NCI-H1105 (cell line): ENCODE measurements at places on chromosomes 12 and 14.
A peak's percentile ranks its signal among the peaks of the same experiment; 100 is the strongest.

- no peak for DNase-seq
These were observed 12.5 kb upstream of the STRN3 start for GRCh38 chr14:31038521-31039166.

- DNase-seq = no peak
These were observed 78.6 kb downstream of the SLC24A4 start for GRCh38 chr14:92401561-92401960.

GRCh38 chr12:71756054-71756690 lies 1.5 kb downstream of the RAB21 start:
- DNase-seq = no peak

DNA sequence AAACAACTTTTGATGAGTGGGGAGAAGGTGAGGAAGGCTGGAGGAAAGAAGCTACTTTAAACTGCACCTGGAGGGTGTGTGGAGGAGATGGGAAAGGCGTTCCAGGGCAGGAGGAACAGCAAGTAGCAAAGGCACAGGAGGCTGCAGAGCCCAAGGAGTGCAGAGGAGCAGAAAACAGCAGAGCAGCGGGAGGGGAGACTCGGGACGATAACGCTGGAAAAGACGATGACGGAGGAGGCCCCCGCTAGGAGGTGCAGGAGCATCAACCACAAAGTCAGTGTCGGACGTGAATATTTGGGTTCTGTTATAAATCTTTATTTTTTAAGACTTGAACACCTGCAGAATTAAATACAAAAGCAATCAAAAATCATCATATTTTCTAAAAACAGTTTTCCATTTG lies 44.9 kb downstream of the LGMN start:
- DNase-seq = no peak

DNA sequence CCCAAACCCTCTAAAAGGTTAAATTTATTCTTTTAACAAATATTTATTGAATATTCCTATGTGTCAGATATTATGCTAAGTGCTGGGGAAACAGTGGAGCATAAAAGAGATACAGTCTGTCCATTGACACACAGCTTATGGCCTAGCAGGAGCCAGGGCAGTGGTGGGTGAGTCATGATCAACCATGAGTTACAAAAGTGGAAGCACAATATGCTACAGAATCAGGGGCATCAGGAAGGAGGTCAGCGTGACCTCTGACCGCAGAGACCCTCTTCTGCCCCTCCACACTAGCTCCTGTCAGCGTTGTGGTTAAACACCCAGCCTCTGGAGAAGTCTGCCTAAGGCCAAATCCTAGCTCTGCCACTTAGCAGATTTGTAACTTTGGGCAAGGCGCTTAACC lies 4.7 kb upstream of the PPP1R1A start:
- no peak for DNase-seq

DNA sequence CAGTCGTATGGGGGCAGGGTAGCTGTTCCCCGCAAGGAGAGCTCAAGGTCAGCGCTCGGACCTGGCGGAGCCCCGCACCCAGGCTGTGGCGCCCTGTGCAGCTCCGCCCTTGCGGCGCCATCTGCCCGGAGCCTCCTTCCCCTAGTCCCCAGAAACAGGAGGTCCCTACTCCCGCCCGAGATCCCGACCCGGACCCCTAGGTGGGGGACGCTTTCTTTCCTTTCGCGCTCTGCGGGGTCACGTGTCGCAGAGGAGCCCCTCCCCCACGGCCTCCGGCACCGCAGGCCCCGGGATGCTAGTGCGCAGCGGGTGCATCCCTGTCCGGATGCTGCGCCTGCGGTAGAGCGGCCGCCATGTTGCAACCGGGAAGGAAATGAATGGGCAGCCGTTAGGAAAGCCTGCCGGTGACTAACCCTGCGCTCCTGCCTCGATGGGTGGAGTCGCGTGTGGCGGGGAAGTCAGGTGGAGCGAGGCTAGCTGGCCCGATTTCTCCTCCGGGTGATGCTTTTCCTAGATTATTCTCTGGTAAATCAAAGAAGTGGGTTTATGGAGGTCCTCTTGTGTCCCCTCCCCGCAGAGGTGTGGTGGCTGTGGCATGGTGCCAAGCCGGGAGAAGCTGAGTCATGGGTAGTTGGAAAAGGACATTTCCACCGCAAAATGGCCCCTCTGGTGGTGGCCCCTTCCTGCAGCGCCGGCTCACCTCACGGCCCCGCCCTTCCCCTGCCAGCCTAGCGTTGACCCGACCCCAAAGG lies 804 bp downstream of the GAPDH start:
- DNase-seq = peak; percentile 73

- DNase-seq = no peak
These were observed 143.4 kb upstream of the C14orf180 start for GRCh38 chr14:104436047-104436591.

GRCh38 chr12:94207849-94208621 lies 59.7 kb downstream of the PLXNC1 start:
- DNase-seq = no peak

DNA sequence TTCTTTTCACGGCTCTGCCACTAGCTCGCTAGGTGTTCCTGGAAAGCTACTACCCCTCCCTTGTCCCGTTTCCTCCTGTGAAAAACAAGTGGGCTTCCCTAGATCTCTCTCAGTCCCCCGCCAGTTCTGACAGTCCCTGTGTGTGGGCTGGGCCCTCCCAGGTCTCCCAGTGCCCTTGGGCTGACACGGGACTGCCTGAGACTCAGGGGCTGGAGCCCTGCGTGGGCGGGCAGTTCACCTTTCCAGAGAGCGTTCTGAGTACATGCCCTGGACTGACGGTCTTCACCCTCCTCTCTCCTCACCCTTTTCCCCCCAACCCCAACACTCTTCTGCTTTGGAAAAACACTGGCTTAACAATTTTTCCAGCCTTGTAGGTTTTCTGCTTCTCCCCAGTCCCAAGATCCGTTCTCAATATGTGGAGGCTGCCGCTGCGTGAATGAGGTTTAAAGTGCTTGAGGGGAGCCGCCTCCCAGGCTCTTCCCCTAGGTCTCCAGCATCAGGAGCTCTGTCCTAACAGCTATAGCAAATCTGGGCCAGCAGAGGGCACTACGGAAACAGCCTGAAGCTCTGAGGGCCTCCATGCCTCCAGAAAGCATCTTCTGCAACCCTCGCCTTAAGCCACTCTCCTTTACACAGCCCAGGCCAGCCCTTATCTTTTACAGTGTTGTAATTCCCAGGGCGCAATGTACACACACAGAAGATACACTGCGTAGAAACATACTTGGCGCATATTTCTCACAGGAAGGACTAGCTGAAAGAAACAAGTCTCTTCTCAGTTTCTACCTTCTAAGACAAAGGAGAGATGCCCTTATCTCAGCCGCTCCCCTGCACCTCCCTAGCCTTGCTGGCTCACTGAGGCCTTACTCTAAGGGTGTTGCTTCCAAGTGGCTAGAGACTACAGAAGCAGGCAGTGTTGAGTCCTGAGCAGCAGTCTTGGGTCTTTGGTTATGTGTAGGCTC lies 10.4 kb upstream of the DCD start:
- DNase-seq = no peak

GRCh38 chr14:53180272-53181221 lies 27.4 kb upstream of the DDHD1 start:
- DNase-seq = no peak

- DNase-seq = no peak
These were observed 211.4 kb downstream of the CCDC59 start for GRCh38 chr12:82146740-82147139.

DNA sequence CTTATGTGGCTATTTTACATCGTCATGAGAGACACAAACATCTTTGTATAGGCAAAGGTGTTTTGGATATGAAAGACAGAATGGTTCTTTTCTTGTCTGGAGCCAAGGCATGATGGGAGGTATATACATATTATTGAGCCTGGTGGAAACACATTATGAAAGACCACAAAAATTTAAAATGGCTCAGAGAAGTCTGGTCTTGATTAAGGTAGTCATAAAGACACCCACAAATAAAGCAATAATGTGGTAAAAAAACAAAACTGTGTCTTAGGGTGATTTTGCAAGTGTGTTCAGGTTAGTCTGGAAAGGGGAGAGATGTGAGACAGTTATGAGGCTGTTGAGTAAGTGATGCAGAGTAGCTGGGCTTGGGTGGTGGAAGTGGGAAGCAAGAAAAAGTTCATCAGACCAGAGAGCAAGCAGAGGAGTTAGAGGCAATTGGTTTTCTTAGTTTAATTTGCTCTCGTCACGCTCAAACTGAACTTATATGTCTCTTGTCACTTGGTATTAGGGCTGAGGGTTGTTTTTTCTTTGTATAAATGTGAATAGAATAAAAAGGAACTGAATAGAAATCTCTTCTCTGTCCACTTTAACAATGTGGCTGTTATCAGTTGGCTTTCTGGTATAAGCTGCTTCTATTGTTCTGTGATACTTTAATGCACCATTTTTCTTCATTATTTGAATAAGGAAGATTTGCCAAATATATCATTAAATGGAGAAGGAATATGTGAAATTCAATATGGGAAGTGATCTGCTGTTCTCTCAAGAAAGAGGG lies 115.0 kb downstream of the AKAP6 start:
- no peak for DNase-seq

GRCh38 chr12:48827513-48828096 lies 9.3 kb downstream of the CACNB3 start:
- no peak for DNase-seq

DNA sequence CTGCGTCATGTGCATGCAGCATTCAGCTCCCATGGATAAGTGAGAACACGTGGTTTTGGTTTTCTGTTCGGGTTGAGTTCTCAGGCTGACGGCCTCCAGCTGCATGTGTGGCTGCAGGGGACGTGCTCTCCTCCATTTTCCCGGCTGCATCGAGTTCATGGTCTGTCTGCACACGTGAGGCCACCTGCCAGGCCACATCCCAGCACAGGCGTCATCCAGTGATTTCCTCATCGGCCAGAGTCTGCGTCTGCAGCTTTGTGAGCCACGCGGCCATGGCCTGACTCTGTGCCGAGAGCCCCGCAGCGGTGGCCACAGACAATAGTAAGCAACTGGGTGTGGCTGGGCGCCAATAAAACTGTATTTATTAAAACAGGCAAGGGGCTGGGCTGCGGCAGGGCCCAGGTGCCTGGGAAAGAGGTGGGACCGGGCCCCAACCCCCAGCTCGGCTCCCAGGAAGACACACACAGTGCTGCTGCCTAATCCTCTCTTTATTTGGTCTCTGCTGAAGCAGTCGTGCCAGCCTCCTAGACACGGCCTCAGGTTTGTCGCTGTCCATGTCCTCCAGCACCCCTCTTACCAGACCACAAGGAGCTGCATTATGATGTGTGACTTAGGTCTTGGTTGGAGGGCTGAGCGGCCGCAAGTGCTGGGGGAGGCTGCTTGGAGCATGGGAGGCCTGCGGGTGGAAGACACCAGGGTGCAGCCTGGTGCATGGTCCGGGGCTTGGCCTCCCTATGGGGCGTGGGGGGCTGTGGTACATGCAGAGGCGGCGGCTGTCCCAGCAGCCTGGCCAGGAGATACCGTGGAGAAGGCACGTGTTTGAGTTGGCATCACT lies 52.0 kb downstream of the NOC4L start:
- no peak for DNase-seq

GRCh38 chr12:119068129-119068856 lies 87.0 kb downstream of the SRRM4 start:
- no peak for DNase-seq

- DNase-seq = no peak
These were observed 119.3 kb upstream of the RAP1B start for GRCh38 chr12:68491204-68491960.

DNA sequence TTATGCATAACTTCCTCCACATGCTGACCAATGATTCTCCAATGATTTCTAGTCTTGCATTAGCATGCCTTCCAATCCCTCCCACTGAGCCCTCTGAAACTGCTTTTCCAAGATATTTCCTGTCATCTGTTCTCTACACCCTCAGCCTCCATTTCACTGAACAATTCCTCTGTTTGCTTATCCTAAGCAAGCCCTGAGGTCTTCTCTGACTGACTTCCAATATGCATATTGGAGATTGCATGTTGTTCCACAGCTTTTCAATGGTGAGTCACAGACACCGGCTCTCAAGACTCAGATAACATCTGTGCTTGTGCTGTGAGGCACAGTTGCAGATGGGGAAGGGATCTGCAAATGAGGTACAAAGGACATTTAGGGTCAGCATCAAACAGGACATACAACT lies 141.0 kb downstream of the SLC16A7 start:
- DNase-seq = no peak

DNA sequence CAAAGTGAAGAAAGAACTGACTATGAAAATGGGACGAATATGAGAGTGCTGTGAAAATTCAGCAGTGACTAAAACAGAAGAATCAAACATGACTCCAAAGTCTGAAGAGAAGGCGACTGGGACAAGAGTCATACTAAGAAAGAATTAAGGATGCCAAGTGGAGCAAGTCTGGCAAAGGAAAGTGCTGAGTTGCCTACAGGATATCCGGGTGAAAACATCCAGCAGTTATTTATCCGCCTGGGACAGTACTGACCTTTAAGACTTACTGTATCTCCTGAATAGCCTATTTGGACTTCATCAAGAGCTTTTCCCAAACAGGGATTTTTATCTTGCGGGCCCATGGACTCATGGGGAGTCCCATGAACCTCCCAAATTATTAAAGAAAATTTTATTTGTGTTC lies 41.1 kb downstream of the KICS2 start:
- no peak for DNase-seq

- peak; percentile 97 for DNase-seq
These were observed 6.0 kb upstream of the CHD4 start for GRCh38 chr12:6613015-6613775.

GRCh38 chr14:65043893-65044595 lies 57.3 kb downstream of the FNTB start:
- DNase-seq = no peak

- no peak for DNase-seq
These were observed 9.0 kb upstream of the IQSEC3 start for GRCh38 chr12:57539-57938.

GRCh38 chr12:117155278-117156060 lies 34.8 kb downstream of the FBXO21 start:
- DNase-seq = peak; percentile 79

DNA sequence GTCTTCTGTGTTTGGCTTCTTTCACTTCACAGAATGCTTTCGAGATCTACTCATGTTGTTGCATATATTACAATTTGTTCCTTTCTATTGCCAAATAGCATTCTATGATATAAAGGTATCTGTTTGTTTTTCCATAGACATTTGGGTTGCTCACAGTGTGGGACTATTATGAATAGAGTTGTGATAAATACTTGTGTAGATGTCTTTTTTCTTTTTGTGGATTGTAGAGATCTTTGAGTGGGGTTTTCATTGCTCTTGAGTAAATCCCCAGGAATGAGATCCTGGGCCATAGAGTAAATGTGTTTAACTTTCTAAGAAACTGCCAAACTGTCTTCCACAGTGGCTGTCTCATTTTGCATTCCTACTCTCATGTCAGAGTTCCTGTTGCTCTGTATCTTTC lies 24.9 kb upstream of the CEBPE start:
- DNase-seq = no peak

GRCh38 chr12:47944685-47945340 lies 18.6 kb upstream of the TMEM106C start:
- no peak for DNase-seq

DNA sequence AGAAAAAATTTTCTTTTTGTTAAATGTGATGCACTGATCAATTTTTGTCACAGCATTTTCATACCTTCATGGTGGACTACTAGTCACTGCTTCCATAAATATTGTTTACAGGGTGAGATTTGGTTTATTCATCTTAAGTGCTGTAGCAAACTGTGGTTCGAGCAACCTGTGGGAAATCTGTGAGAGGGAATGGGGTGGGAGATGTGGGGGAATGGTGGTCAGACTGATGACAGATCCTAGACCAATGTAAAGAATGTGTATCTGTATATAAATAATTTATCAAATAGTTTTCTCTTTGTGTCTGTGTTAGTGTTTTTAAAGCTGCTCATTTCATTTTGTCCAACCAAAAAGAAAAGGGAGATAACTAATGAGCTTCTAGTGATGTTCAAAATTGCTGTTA lies 26.7 kb downstream of the CSRP2 start:
- DNase-seq = no peak

- no peak for DNase-seq
These were observed 19.3 kb upstream of the IL22 start for GRCh38 chr12:68272732-68273131.
